ENCODE measurements at places on chromosomes 1 and 21. TPM values are rescaled to one million over a fixed set of nuclear protein-coding genes. Genes with fewer than 3 reads are reported as not detected.

The SYT6 gene
- total RNA-seq = 0.08 TPM

The MEAF6 gene
- 16.0 TPM for total RNA-seq

The ERI3 gene
- 22.4 TPM for total RNA-seq

The TRIM67 gene
- 0.03 TPM for total RNA-seq

The CCDC24 gene
- total RNA-seq = 4.7 TPM

The MNDA gene
- 0.53 TPM for total RNA-seq

The ZYG11A gene
- 0.40 TPM for total RNA-seq

The CADM3 gene
- 0.20 TPM for total RNA-seq

The AJAP1 gene
- 0.63 TPM for total RNA-seq

The ESRRG gene
- total RNA-seq = 1.4 TPM

The FGR gene
- total RNA-seq = 3.0 TPM

The TENT5C gene
- 2.4 TPM for total RNA-seq

The PGLYRP3 gene
- not detected for total RNA-seq

The ITGB3BP gene
- 6.0 TPM for total RNA-seq

The WDR4 gene
- total RNA-seq = 8.2 TPM

The CHI3L2 gene
- 0.23 TPM for total RNA-seq

The KIF26B gene
- 0.35 TPM for total RNA-seq

The OLIG2 gene
- not detected for total RNA-seq

The AUNIP gene
- total RNA-seq = not detected

The CLCC1 gene
- total RNA-seq = 17.7 TPM

The RAB42 gene
- 0.75 TPM for total RNA-seq

The LIPI gene
- not detected for total RNA-seq

The GJB4 gene
- not detected for total RNA-seq

The PANK4 gene
- 15.4 TPM for total RNA-seq

The ZBTB8A gene
- 2.8 TPM for total RNA-seq

The SPRR2E gene
- not detected for total RNA-seq

The CATSPERE gene
- 1.2 TPM for total RNA-seq

The SPRR2A gene
- not detected for total RNA-seq

The ADAMTS1 gene
- total RNA-seq = 3.3 TPM
